ENCODE measurements at places on chromosomes 4 and X. TPM values are rescaled to one million over a fixed set of nuclear protein-coding genes. Genes with fewer than 3 reads are reported as not detected.

Gene MID2
- 19.2 TPM for total RNA-seq

Gene NR3C2
- total RNA-seq, result 1.2 TPM

Gene ZXDA
- total RNA-seq, result 2.9 TPM

Gene PABPC1L2B
- not detected for total RNA-seq

Gene RAB9B
- 1.5 TPM for total RNA-seq

Gene BRS3
- not detected for total RNA-seq

Gene ARHGAP24
- total RNA-seq, result 7.2 TPM

Gene ELF2
- total RNA-seq, result 20.4 TPM

Gene PIN4
- total RNA-seq, result 44.1 TPM

Gene PRR27
- not detected for total RNA-seq

Gene IL1RAPL1
- 0.12 TPM for total RNA-seq

Gene BEND2
- total RNA-seq, result not detected

Gene CT45A6
- total RNA-seq, result not detected

Gene MEPE
- not detected for total RNA-seq

DNA sequence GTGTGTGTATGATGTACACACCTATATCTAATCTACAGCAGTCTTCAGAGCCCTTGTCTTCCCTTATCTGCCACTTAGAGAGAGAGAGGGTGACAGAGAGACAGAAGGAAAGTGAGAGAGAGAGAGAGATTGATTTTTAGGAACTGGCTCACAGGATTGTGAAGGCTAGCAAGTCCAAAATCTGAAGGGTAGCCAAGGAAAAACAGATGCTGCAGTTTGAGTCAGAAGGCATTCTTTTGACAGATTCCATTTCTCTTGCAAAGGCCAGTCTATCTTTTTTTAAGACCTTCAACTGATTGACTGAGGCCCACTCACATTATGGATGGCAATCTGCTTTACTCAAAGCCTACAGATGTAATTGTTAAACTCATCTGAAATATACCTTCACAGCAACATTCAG, 664.0 kb upstream of the IGFBP7 start:
- no peak for DNase-seq

DNA sequence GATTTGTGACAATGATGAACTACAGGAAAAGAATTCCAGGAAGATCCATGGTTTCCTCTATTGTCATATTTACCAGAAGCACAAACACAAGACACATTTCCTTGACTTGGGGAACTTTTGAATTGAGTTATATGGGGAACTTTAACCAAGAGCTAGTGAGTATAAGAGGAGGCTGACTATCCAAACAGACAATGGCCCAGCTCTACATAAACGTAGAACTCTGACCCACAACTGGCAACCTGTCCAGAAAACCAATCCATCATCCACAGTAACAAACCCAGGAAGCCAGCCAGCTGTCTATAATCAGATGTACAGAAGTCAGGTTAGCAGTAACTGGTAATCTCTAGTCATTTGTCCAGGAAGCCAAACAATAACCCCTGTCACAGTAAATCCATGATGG, 167.0 kb upstream of the CPEB2 start:
- no peak for DNase-seq

- DNase-seq, result no peak
Measured at GRCh38 chr4:161097821-161098220, 1066.0 kb downstream of the FSTL5 start.

- peak; percentile 22 for DNase-seq
Measured at GRCh38 chr4:187550256-187550950, 445.2 kb upstream of the ZFP42 start.

- no peak for DNase-seq
Measured at GRCh38 chr4:75434105-75434504, 80.1 kb downstream of the RCHY1 start.

DNA sequence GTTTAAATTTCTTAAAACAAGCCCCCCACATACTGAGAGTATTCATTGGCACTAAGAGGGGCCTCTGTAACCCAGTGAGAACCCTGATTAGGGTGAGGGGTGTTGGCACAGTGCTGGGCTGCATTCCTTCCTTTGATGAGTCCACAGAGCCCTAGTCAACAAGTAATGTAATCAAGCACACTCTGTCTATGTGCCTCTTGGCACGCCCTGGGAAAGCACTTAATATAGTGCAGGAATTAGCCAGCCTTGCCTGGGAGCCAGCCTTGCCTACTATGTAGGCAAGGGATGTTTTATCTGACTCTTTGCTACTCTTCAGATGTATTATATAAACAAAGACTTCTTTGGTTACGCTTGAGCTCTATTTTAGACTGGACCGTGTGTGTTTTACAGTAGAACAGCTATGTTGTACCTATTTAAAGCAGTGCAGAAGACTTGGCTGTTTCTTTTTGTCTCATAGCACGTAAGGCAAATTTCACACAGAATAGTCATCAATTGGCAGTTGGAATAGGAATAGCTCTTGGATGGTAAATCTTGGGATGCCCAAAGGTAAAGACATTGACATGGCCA, 64.3 kb downstream of the FRAS1 start:
- no peak for DNase-seq

- no peak for DNase-seq
Measured at GRCh38 chr4:27248829-27249228, 388.2 kb downstream of the STIM2 start.

- DNase-seq, result peak; percentile 70
Measured at GRCh38 chrX:132954323-132954722, 4.1 kb downstream of the HS6ST2 start.

- peak; percentile 43 for DNase-seq
Measured at GRCh38 chr4:113835005-113835404, 73.5 kb upstream of the CAMK2D start.

GRCh38 chrX:48902135-48902534, 4.4 kb downstream of the PQBP1 start:
- no peak for DNase-seq

- DNase-seq, result no peak
Measured at GRCh38 chrX:41449131-41449530, 2.0 kb downstream of the NYX start.

DNA sequence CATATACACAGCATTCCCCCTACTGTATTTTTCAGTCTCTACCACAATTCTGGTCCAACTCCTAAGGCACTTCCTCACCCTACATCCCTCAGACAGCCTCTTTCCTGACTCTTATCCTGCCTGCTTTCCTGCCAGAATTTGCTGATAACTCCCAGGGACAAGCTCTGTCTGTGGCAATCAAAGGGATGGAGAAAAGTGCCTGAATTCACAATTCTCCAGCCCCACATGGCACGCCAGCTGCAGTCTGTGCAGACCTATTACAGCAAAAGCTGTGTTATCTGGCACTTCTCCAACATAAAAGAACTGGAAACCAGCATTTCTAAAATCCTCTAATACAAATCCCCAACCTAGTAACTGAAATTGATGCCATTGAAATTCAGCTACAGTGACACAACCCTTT, 404.8 kb downstream of the KLHL13 start:
- no peak for DNase-seq

- DNase-seq, result no peak
Measured at GRCh38 chr4:155948541-155948940, 5.1 kb downstream of the CTSO start.

DNA sequence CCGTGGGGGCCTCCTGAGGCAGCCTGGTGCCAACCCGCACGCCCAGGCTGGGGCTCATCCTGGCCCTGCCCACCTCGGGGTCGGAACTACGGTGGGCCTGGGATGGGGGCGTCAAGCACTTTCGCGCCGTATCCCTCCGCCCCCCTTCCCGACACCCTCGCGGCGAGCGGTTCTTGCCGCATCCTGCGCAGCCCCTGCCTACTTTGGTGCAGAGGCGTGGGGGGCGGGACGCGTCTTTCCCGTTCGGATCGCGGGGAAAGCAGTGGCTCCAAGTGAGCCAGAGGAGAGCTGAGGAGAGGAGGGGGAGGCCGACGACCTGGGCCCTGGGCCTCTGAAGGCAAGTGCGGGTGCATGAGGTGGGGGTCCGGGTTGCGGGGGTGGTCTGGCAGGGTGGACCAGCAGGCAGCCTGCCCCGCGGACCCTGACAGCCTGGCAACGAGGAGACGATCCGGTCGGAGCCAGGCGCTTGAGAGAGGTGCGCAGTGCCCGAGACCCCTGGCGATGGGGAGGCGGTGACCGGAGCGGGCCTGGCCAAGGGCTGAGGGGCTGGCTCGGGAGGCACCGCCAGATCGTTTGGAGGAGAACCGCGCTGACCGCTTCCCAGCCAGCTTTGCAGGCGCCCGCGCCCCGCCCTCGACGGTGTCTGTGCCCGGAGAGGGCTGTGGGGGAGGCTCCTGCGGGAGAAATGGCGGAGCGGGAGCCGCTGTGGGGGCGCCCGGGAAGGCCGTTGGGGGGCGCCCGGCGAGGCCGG, at the start of gene GPRASP2:
Gene GPRASP2 (plus strand): TSS at position 233 of the 751 bp plus-strand sequence. CDS start 2,422 bp downstream, outside the sequence.
- peak; percentile 46 for DNase-seq

DNA sequence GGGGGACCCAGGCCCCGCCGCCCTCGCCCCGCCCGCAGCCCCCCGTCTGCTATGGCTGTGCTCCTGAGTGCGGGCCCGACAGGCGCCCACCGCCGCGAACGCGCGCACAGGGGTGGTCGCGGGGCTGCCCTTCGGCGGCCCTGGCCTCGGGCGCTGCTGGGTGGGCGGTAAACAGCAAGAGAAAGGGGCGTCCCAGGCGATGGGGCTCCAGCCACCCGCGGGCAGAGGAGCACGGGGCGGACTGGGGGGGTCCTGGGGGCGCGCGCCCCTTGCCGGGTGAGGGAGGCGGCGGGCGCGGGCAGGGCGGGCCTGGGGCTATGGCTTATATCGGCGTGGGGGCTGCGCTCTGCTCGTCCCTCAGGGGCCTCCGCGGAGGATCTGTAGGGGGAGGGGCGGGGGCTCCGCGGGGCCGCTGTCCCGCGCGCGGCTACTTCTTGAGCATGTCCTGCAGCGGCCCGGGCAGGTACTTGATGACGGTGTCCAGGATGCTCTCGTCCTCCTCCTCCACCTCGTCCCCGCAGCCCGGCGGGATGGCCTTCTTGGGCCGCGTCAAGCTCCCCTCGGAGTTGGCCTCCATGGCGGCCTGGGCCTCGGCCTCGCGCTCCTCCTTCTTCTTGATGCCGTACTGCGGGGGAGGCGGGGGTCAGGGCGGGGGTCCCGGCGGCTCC, 39.7 kb downstream of the CPLX1 start:
- no peak for DNase-seq

DNA sequence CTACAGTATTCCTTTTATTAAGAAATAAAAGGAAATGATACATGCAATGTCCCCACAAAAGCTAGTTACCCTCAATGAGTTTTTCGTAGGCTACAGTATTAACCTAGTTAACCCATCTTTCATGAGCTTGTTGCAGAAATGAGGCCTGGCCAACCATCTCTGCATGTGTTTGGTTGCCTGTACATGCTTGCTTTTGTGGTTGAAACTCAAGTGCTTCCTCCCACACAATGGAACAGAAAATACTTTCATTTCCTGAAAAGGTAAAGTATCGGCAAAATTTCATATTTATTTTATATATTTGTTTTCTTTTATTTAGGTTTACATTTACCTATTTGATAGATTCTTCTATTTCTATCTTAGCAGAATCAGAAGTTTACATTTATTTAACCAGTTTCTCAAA, 214.6 kb upstream of the FAM241A start:
- no peak for DNase-seq

- no peak for DNase-seq
Measured at GRCh38 chrX:79290596-79290995, 76.5 kb downstream of the ITM2A start.

GRCh38 chrX:9682456-9682855, 83.2 kb downstream of the GPR143 start:
- DNase-seq, result peak; percentile 24

- no peak for DNase-seq
Measured at GRCh38 chr4:7212101-7212674, 19.9 kb downstream of the SORCS2 start.

- DNase-seq, result no peak
Measured at GRCh38 chr4:150828159-150828558, 186.9 kb downstream of the LRBA start.

- no peak for DNase-seq
Measured at GRCh38 chr4:6647582-6648230, 7.2 kb downstream of the MRFAP1 start.

- no peak for DNase-seq
Measured at GRCh38 chrX:121921258-121921657, 873.8 kb downstream of the GLUD2 start.

Measured in PC-3 (cell line).